ENCODE measurements at places on chromosomes 11 and 22.

GRCh38 chr22:17318817-17319216 is 50.4 kb upstream of the CECR2 start:
- DNase-seq, result no peak

- no peak for DNase-seq
Measured at GRCh38 chr22:37805810-37806277, 1.9 kb upstream of the GCAT start.

DNA sequence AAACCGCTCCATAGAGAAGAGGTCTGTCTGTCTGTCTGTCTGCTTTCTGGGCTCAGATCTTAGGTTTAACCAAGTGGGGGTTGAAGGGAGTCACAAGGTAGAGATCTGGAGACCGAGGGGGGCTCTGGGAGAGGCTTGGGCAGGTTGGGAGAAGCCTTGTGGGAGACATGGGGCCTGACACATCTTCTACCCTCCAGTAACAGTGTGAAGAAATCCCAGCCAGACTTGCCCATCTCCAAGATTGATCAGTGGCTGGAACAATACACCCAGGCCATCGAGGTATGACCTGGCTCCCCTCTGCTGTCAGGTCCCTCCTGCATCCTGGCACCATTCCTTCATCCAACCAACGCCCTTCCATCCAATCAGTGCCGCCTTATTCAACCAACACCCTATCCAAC is 7.4 kb downstream of the PRR33 start:
- no peak for DNase-seq

GRCh38 chr11:105447936-105448702 is 161.8 kb upstream of the GRIA4 start:
- no peak for DNase-seq

DNA sequence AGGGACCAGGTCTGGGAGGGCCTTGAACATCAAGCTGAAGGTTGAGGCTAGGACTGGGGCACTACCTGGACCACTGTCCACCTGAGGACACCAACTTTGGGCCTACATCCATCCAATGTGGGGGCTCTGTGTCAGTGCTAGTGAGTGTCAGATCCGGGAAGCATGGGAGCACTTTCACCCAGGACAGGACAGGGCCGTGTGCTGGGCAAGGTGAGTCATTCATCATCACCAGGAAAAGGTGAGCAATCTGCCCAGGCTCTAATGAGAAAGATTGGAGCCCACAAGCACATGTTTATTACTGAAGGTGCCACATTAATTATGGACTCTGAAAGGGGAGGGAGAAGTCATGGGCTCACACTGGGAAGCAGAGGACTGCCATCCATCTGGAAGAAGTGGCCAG is 39.7 kb upstream of the DRD2 start:
- no peak for DNase-seq

GRCh38 chr11:76759092-76759491 is 24.1 kb upstream of the TSKU start:
- DNase-seq, result no peak

- DNase-seq, result no peak
Measured at GRCh38 chr22:32591620-32592019, 117.0 kb downstream of the FBXO7 start.

DNA sequence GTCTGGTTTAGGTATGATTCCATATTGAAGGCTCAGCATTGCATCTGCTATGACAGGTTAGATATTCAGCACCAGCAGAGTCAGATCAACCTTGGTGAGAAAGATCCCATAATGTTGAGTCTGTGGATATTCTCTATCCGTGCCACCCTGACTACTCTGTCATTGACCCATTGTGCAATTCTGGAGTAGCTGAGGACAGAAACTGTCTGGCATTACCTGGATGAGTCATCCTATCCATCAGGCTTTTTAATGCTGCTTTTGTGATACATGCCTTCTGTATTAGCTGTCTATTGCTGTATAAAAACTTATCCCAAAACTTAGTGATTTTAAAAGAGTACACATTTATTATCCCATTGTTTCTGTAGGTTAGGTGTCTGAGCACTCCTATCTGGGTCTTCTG is 189.1 kb upstream of the FAT3 start:
- no peak for DNase-seq

DNA sequence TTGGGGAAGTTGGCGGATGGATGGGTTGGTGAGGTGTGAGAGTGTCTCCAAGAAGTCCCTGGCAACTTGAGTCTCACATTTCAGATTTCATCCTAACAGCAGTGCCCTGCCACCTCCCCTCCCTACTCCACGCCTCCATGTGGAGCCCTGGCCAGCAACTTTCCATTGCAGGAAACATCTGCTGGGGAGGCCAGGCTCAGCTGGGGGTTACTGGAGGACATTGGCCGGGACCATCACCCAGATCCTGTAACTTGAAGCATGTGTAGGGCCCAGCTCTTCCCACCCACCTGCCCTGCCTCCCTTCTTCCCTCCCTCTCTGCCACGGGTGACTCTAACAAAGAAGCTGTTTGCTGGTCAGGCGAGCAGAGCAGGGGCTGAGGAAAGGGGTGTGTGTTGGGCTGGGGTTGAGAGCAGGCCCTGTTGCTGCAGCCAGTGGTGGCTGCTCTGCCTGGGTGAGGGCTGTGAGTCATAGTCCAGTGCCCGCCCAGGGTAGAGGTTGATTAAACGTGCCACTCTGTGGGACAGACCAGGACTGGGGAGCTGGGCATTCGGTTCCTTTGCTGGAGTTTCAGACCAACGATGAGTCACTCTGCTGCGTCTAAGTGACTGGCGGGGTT is 64.0 kb downstream of the SCN3B start:
- no peak for DNase-seq

DNA sequence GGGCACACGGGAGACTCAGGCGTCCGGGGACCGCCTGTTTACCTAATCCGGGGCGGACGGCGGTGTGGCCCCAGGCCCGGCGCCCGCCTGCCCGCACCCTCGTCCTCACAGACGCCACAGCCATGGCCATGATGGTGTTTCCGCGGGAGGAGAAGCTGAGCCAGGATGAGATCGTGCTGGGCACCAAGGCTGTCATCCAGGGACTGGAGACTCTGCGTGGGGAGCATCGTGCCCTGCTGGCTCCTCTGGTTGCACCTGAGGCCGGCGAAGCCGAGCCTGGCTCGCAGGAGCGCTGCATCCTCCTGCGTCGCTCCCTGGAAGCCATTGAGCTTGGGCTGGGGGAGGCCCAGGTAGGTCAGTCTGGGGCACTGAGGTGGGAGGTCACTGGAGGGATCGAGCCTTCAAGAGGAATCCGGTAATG is 10.0 kb upstream of the RAB1B start:
- DNase-seq, result no peak

DNA sequence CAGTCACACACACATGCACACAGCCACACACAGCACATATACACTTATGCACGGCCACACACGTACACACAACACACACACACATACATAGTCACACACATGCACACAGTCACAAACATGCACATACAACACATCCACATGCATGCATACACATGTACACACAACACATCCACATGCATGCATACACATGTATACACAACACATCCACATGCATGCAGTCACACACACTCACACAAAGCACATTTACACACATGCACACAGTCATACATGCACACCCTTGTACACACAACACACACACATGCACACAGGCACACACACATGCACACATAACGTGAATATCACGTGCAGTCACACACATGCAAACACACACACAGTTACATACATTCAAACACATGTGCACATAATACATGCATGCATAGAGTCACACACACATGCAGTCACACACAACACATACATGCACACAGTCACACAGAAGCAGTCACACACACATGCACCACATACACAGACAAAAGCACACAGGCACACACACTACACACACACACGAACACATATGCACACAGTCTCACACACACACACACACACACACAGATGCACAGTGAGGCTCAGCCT is 18.8 kb downstream of the IFITM10 start:
- no peak for DNase-seq

DNA sequence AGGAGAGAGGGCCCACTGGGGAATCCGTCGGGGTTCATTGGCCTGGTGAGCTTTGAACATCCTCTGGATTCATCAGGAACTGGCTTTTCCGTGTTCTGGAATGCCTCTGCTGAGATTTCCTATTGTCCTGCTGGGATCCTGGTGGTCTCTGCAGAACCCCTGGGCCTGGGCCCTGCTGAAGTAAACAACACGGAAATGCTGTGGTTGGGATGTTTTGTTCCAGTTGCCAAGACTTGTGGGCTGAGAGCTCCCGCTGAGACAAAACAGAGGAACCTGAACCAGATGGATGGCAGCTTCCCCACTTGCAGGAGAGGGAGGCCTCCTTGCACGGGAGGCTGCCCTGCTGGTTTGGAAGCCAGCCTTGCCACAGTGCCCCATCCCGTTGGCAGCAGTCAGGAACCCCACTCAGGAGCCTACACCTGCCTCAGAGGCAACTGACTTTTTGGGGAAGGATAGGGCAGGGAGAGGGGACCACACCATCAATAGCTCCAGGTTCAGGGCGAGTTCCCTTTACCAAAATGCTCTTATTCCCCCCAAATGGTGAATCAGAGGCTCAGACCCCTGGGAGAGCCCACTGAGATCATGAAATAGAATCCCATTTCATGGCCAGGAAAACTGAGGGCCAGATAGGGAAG is 60.7 kb downstream of the LRRC32 start:
- DNase-seq, result no peak

- no peak for DNase-seq
Measured at GRCh38 chr11:57249384-57250319, 12.6 kb upstream of the APLNR start.

DNA sequence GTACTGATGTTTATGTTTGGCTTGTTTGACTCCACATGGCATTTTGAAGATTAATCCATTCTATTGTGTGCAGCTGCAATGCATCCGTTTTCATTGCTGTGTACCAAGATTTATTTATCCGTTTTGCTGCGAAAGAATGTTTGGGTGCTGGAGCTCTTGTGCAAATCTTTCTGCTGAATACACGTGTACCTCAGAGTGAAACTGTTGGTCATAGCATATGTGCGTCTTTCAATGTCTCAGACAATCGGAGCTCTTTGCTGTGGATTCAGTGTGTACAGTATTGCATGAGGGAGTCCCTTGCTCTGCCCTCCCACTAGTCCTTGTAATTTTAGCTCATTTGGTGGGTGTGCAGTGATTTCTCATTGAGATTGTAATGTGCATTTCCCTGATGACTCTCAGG is 545.4 kb downstream of the TBC1D22A start:
- no peak for DNase-seq

- DNase-seq, result no peak
Measured at GRCh38 chr22:37187552-37187890, 526 bp downstream of the C1QTNF6 start.

DNA sequence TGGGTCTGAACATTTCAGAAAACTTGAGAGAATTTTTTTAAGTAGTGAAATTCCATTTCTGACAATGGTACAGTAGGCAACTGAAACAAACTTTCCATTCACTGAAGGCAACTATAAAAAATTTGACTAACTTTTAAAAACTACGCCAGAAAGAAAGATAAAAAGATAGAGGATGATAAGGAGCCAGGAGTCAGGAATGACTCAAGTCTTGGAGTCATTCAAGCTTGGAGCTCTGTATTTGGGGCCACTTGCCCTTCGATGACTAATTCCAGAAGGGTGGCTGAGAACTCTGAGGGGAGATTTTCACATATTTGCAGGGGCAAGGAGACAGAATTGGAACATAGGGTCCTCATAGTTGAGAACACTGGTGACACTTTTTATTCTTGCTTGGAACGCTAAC is 1083.2 kb upstream of the CNTN5 start:
- DNase-seq, result no peak

GRCh38 chr11:124285610-124286344 is 28.0 kb downstream of the OR8D1 start:
- peak; percentile 5 for DNase-seq

DNA sequence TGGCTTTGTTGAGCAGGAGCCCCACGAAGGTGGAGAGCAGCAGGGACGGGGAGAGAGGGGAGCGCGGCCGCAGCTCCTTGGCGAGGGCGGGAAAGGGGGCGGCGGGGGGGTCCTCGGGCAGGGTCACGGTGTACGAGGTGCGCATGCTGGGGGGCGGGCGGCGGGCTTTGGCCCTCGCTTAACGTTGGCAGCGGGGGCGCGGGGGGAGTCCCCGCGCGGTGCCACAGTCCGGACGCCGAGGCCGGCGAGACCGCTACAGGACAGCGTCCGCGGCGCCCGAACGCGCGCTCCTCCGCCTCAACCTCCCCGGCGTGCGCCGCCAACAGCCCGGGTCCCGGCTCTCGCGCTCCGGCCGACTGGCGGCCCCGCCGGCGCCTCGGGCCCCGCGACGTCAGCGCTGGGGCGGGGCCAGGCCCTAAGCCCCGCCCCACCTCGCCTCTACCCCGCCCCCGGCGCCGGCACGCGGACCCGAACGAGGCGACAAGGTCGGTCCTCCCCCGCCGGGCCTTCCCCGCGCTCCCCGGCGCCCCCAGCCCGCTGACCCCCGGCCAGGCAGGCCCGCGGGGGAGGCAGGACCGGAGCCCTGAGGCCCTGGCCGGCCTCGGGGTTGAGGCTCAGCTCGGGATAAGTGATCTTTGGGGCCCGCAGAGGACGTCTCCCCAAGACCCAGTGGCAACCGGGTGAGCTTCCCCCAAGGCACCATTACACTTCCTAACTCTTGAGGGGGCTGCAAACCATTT is 17.5 kb downstream of the USP2 start:
- no peak for DNase-seq

GRCh38 chr11:9103542-9104276 is 12.3 kb upstream of the SCUBE2 start:
- DNase-seq, result no peak

DNA sequence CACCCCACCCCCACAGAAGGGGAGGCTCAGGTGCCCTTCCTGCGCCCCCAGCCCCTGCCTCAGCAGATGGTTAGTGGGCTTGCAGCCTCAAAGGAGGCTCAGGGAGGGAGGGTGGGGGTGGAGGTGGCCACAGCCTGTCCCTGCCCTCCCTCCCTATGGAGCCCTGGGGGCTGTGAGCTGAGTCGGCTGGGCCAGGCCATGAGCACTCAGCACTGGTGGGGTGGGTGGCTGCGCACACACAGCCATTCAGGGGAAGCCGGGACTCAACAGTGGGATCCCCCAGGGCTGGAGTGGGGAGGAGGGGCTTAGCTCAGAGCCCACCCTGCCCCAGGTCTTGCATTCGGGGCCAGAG is 50.2 kb downstream of the FLRT1 start:
- no peak for DNase-seq

GRCh38 chr11:10893714-10894151 is 35.9 kb upstream of the ZBED5 start:
- DNase-seq, result no peak

DNA sequence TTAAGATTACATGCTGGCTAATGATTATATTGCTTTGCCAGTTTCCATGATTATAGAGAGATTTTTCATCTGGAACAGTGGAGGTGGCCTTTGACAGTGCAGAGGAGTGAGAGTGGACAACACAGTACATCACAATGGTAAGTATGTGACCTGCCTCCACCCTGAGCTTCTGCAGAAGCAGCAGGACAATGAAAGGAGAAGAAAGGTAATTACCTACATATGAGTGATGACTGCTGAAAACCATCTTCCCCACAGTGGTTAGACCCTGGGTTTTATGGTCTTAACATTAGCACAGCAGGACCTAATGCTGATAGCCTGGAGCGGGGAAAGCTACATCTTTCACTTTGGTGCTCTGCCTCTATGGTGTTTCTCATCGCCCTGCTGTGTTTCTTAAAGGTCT is 454.7 kb upstream of the DDI1 start:
- no peak for DNase-seq

All from NCI-H1930 (cell line).